NCI-H1436 treated with DMSO at 0.1 percent for 48 hours (cell line): ENCODE measurements at places on chromosomes 11 and 22.
A peak's percentile ranks its signal among the peaks of the same experiment; 100 is the strongest.

DNA sequence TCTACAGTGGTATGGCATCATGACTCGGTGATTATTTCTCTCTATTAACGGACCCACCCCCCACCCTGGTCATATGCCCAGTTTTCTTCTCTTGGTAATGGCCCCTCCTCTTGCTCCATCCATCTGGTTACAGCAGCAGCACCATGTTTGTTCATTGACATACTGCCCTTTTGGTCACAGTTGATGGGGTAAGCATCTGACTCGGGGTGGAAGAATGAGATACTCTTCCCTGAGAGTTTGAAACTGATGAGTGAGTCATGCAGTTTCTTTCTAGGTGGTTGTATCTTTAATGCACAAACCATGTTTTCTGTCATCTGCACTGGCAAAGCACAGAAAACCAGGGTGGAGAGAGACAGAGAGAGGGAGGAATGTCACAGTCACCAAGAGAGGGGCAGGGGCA is 126.0 kb downstream of the SYN3 start:
- DNase-seq: no peak

DNA sequence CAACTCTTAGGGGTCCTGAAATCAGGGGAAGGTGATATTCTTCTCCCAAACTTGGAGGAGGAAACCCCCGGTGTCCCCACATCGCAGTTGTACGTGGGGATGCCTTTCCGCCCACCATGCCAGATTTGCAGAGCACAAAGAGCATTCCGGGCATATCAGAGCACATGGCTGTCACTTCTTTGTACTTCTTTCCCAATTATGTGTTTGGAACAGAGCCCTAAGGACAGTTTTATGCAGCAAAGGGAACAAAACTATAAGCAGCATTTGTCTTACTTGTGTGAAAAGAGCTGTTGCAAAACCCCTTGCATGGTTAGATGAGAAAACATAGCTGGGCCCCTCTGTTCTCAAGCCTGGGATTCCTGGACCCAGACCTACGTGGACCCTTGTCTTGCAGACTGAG is 41.2 kb downstream of the NTM start:
- DNase-seq: no peak

DNA sequence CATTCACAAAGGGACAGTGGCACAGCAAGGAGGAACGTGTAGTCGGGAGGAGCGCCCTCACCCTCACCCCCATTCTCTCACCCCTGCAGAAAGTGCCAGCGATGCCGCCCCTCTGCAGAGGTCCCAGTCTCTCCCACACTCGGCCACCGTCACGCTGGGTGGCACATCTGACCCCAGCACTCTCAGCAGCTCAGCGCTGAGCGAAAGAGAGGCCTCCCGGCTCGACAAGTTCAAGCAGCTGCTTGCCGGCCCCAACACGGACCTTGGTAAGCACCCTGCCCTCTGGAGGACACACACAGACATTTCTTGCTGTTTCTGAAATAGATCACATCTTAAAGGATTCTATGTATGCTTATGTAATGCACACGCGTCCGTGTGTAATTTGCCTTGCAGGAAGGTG is 34.9 kb downstream of the TBC1D22A start:
- DNase-seq: no peak

DNA sequence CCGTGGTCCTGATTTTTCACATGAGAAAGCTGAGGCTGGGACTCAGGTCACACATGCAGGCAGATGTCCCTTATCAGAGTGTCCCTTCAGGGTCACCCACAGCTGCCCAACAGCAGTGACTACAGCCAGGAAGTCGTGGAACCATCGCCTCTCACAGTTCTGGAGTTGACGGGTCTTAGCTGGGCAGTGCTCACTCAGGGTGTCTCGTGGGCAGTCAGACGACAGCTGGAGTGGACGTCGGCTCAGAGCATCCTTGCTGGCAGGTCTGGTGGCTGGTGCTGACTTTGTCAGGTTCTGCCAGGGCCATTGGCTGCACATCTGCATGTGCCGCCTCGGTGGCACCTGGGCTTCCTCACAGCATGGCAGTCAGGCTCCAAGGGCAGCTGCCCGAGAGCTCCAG is 35.6 kb upstream of the TH start:
- no peak for DNase-seq

DNA sequence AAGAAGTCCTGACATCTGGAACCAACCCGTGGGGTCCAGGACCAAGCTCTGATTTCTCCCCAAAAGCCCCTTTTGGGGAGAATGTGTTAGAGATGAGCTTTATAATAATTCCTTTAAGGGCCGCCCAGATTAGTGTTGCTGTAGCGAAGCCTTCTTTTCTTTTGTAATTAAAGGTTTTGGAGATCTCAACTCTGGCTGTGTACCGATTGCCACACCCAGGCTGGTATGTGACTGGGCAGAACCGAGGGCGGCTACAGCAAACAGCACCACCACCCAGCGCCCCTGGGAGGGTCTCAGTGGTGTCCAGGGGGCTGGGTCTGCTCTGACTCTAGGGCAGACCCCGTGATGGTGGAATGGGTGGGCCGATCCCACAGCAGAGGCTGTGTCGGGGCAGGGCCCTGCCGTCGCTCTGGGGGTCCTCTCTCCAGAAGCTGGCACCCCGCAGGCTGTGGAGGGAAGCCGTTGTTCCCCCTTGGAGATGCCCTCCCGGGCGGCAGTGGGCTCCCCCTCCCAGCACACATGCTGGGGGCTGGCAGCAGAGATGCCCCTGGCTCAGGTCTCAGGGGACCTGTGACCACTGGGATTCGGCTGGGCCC is 31.0 kb downstream of the TPCN2 start:
- DNase-seq: no peak

DNA sequence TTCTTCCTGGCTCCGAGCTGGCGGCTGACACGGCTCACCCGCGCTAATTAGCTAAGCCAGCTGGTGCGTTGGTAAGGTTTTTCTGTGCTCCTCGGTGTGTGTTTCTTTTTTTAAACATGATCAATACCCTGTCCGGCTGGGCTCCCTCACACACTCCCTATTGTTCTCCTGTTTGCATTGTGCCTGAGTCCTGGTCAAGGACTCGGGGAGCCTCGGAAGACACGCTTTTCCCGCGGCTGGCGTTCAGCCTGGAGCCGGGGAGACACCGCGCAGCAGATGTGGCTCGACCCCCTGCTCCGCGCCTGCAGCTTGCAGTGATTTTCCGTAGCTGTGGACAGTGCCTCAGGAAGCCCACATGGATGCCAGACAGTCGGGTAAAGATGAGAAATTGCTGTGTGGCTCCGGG is 454.9 kb upstream of the CADM1 start:
- DNase-seq: no peak

GRCh38 chr11:56700914-56701485 is 2.1 kb downstream of the OR9G1 start:
- no peak for DNase-seq

GRCh38 chr11:129141748-129142523 is 50.2 kb downstream of the ARHGAP32 start:
- no peak for DNase-seq

DNA sequence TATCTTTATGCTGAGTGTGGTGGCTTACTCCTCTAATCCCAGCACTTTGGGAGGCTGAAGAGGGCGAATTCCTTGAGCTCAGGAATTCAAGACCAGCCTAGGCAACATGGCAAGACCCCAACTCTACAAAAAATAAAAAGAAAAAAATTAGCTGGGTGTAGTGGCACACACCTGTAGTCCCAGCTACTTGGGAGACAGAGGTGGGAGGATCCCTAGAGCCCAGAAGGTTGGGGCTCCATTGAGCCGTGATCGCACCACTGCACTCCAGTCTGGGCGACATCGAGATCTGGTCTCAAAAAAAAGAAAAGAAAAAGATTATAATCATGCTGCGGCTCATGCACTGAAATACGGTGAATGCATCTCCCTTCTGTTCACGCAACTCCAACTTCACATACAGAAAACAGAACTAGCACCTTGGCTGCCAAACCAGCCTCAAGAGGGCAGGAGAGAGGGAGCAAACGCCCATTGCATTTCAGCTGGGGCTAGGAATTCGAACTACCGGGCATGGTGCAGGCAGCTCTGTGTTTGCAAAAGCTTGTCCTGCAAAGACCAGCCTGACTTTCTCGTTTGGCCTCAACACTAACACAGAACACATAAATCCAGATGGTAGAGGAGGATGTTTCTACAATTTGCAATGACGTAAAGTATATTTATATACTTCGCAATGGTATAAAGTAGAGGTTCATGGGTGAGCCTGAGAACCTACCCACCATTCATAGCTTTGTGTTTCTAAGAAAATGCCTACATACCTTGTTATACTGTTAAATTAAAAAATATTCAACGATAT is 6.3 kb upstream of the SYNGR1 start:
- DNase-seq: no peak

- no peak for DNase-seq
These were observed 7.3 kb downstream of the ARHGAP8 start for GRCh38 chr22:44759430-44760310.

DNA sequence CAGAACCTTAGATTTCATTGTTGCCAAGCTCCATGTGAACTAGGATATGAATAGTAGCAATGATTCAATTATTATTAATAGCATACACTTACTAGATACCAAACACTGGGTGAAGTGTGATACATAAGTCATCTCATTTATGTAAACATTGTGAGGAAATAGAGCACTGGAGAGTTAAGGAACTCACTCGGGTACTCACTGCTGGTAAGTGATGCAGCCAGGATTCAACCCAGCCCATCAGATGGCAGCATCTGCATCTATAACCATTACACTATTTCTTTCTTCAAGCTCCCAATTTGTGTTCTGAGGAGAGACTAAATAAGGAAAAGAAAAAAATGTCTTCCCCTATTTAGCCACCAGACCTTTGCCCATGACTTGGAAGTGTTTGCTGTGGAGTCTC is 10.2 kb upstream of the ALG8 start:
- DNase-seq: no peak

- DNase-seq: no peak
These were observed 20.7 kb downstream of the IFITM10 start for GRCh38 chr11:1729692-1730011.

- DNase-seq: no peak
These were observed 29.6 kb downstream of the TOM1 start for GRCh38 chr22:35329114-35329847.

- no peak for DNase-seq
These were observed 163.8 kb downstream of the BRD1 start for GRCh38 chr22:49663823-49664222.

- DNase-seq: no peak
These were observed 66.7 kb upstream of the MYEOV start for GRCh38 chr11:69227271-69227670.

GRCh38 chr11:47466701-47467250 is 17.8 kb upstream of the RAPSN start:
- DNase-seq: no peak

DNA sequence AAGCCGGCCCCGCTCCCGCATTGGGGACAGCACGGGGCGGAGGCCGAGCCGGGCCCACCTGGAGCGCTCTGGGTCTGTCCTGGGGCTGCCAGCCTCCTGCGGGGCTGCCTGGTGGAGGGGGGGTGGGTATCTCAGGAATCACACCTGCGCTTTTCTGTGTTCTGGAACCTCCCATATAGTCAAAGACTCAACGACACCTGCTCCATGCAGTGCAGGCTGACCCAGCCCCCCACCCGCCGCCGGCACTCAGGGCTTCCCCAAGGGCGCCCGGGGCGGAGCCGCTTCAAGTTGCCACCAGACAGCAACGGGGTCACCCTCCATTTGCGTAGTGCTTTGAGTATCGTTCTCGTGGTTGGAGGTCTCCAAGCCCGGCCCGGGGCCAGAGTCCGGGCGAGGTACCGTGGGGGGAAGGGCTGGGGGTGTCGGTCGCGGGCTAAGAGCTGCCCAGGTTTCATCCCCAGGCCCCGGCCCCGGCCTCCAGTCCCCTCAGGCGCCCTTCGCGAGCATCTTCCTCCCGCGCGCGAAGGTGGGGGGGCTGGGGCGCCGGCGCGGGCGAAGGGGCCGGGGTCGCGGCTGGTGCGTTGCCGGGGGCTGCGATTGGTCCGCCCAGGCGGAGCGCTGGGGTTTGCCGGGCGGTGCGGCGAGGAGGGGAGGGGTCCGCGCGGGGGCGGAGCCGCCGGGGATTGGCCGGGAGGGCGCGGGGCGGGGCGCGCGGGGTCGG is 6.6 kb downstream of the TSPAN4 start:
- DNase-seq: no peak

DNA sequence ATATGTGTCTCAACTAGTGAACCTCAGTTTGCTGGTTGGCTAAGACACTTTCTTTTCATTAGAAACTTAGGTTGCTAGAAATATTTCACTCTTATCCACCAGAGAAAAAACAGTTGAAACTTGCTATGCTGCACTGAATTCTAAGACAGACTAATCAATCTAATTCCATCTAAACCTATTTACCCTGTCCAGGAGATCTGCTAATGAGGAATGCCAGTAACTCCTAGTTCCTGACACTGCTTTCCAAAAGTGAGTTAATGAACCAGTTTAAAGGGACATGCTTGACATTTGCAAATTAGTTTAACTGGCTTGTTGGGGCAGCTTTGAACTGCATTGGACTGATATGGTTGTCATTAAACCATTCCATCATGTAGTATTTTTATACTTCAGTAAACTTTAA is 258.5 kb downstream of the CNTN5 start:
- DNase-seq: no peak

GRCh38 chr11:61111786-61112517 is 9.7 kb downstream of the CD5 start:
- DNase-seq: no peak

GRCh38 chr11:13140028-13140870 is 131.1 kb downstream of the RASSF10 start:
- peak; percentile 23 for DNase-seq

DNA sequence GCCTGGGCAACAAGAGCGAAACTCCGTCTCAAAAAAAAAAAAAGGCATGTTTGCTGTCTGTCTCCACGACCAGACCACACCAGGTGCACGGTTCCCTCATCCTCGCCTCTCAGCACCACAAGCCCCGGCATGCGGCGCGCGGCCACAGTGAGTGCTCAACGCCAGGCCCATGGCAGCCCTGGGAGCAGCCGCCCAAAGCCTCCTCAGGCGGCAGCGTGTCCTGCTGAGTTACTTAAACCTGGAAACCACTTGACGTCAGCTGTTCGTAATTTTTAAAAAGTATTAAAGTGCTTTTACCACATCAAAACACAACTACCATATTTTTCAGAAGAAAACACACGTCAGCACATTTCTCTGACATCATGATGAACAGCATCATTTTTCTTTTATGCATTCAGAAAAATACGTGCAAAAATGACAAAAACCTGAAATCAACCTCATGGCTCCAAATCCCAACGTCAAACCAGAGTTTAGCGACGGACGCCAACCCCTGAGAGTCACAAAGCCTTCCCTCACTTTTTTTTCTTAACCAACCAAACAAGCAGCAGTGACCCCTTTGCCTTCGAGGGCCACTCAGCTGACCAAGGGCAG is 2.1 kb downstream of the DEAF1 start:
- no peak for DNase-seq
